Large intestine (tissue), 12 donors: ENCODE measurements at places on chromosomes 6 and 20.

DNA sequence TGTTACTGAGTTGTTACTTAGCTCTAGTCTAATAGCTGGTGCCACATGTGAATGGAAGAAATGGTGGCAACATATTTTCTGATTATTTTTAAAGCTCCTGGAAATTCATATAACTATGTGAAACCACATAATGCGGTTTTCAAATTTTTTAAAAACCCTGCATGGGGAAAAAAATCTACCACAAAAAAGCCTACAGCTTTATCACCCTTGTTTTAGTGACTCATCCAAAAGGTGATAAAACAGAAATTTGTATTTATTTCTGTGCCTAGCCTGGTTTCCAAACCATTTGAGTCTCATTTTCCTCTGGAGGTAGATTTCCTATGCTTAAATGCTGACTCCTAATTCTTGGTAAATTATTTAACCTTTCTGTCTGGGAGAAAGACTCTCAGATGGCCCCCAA is 5.4 kb upstream of the FBXO30 start:
- no peak for DNase-seq

DNA sequence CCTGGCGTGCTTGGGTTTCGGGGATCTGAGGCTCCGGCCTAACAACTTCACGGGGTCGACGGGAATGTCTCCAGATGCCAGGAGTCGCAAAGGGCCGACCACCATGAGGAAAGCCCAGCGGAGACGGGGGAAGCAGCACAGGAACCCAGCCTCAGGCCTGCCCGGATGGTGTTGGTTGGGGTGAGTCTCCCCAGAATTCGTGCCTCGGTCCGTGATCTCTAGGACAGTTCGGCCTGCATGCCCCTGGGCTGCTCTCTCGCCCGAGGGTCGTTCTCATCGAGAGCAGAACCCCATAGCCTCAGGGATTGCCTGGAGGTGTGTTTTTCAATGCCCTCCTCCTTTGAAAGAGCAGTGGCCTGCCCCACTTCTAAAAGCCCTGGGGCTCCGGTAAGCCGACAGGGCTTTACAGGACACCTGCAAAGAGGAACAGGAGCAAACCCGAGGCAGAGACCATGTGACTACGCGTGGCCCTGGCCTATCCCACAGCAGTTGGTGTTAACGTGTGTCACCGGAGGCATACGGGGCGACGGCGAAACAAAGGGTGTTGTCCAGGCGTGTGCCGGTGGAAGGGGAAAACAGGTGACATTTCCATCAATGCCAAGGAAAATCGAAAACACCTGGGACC is 973.1 kb upstream of the DEFB115 start:
- no peak for DNase-seq

GRCh38 chr20:50169329-50169823 is 15.9 kb upstream of the PEDS1 start:
- no peak for DNase-seq

DNA sequence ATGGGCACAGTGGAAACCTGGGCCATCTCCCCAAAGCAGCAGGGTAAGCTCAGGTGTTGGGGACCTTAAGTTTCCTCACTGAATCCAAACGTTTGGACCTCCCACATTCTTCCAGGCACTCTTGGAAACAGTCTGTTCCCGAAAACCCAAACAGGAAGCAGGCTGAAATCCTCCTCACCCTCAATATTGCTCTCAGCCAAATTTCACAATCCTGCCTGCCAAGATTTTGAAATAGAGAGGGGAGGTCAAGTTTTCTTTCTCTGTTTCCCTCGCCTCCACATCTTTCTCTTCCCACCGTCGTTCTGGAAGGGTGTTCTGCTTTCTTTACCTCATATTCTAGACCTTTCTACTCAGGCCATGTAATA is 392.0 kb upstream of the SASH1 start:
- DNase-seq, result no peak

DNA sequence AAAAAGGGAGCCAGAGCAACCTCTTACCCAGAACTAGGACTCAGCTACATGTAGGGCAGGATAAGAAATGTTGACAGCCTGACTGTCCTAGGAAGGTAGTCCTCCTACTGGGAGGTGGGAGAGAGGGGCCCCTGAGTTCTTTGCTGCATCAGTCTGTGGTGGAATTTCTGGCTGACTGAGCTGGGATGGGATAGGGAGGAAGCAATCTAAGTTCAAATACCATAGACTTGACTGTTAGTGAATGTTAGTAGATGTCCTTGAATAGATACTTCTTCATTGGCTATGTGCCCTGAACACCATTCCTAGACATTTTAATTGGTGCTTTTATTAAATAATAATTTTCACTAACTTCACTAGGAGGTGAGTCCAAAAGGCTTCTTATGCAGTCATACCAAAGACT is 1343.6 kb upstream of the CITED2 start:
- no peak for DNase-seq

DNA sequence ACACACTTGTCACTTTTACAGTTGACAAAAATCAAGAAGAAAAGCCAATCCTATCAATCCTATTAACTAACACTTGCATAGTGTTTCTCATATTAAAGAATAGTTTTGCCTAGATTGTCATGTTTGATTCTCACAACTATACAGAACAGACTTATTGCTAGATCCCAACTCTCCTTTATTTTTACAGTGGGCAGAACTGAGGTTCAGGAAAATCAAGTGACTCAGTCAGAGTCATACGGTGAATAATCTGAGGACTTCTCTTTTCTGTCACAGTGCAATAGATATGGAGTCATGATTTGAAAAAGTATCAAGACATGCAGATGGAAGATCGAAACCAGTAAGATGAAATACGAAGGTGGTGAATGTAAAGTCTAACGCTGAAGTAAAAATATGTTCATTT is 195.1 kb upstream of the CITED2 start:
- DNase-seq, result no peak

GRCh38 chr20:56735084-56735642 is 106.1 kb downstream of the TFAP2C start:
- no peak for DNase-seq

GRCh38 chr6:110415086-110415916 is at the start of gene DDO:
Gene DDO, minus strand, starts transcription at chr6:110415575. Its CDS starts 2,113 bp downstream, at chr6:110413462.
- peak; percentile 62 for DNase-seq

- DNase-seq, result peak; percentile 42
These were observed 113.8 kb downstream of the PRND start for GRCh38 chr20:4835244-4836177.

DNA sequence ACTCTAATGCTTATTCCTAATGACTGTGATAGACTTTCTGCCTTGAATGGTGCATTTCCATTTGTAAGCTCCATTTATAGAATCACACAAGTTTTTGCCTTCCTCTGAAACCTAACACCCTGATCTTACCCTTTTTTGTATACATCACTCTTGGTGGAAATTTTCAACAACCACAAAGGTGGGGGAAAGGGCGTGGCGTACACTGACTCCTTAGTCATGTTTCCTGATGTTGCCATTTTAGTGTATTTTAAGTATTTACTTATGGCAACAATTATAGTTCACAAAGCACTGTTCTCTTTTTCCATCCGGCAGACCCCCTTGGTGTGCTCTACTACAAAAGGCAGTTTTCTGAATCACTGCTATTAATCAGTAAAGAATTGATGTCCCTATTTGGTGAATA is 92.0 kb downstream of the ATXN1 start:
- DNase-seq, result no peak

DNA sequence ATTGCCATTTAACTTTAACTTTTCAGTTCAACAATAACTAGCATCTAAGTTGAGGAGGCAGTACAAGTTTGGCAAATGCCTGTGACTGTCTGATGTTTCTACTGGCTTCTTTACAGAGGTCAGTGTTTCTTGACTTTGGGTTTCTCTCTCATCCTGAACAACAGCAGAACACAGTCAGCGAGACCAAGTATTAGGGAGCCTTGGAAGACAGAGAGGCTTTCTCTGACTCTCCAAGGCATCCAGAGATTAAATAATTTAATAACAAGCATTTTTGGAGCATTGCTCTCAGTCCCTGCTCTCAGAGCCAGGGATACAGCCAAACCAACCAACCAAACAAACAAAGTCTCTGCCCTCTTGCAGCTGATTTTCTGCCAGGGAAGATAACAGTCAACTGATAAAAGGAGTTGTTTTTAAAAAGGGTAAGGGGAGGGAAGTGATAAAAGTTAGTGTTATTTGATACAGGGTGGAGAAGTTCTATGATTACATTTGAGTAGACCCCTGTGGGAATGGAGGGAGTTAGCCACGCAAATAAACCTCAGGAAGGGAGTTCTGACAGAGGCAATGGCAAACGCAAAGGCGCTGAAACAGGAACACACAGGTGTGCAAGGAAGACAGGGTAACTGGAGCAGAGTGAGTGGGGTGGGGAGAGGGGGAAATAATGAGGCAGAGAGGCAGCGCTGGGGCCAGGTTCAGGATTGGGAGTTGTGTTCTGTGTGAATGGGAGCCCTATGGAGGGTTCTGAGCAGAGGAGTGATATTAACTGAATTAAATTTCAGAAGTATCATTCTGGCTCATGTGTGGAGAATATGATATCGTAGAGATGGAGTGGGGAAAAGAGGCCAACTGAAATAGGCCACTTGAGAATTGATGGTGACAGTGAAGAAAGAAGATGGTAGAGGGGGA is 55.2 kb downstream of the SEL1L2 start:
- no peak for DNase-seq

DNA sequence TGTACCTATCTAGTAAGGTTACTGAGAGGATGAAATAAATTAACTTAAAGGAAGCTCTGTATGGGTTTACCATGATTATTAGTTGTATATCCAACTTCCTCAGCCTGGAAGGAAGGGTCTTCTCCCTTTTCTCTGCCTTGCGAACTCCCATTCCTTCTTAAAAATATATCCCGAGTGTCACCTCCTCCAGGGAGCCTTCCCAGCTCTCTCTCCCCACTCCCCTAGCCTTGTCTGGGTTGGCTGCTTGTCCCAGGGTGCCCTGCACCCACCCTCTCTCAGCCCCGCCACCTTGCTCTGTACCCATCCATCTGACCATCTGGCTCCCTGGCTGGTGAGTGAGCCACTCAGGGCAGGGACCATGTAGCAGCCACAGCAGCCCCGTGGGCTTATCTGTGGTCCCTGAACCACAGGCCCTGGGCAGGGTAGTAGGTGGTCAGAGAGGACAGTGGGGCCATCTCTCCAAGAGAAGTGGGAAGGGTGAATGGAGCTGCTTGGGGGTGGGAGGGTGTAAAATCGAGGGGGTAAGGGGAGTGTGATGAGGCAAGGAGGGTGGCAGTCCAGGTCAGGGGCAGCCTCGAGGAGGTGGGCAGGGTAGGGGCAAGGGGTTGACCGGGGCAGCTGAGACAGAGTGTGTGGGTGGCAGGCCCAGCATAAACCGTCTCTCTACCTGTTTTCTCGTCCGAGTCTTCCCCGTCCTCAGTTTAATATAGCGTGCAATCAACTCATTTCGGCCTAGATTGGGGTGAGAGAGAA is 12.8 kb downstream of the TEAD3 start:
- no peak for DNase-seq

GRCh38 chr20:44423480-44423879 is 52.2 kb upstream of the TTPAL start:
- DNase-seq, result no peak

DNA sequence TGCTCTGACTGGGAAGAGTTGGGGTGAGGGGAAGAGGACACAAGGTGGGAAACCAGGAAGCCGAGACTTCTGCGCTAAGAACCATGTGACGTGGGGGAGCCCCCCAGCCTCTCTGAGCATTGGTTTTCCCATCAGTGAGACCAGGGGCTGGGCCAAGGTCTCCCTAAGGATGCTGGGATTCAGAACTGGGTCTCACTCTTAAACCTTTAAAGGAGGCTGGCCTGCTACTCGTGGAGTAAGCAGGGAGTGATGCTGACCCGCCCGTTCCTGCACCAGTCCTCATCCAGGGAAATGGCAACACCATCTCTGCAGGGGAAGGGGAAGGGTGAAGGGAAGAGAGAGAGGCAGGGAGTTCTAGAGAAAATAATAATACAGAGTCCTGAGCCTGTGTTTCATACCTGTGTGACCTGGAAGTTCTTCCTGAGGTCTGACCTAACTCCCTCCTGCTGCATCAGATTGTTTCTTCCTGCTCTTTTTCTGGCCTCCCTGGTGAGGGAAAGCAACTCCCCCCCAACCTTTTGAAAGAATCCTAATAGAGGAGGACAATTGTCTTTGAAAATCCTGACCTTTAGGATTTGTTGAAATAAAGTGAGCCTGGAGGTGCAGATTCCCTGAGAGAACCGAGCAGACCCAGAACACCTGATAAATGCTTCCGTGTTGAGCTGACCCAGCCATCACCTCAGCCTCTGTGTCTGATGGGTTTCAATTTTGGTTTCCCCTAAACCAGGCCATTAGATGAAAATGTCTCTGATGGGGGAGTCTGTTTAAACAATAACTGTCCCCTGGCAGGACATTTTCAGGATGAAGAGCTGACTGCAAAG is 3.0 kb upstream of the GRM4 start:
- no peak for DNase-seq

GRCh38 chr6:46305833-46306232 is 135.1 kb upstream of the ENPP5 start:
- no peak for DNase-seq

- DNase-seq, result no peak
These were observed 233.9 kb downstream of the RFPL4B start for GRCh38 chr6:112581015-112581414.

GRCh38 chr20:46875059-46875458 is 19.6 kb upstream of the EYA2 start:
- DNase-seq, result no peak

- DNase-seq, result peak; percentile 54
These were observed 144.6 kb downstream of the SOBP start for GRCh38 chr6:107634324-107635056.

- DNase-seq, result no peak
These were observed 7.2 kb downstream of the KDM1B start for GRCh38 chr6:18162401-18162800.

GRCh38 chr6:119608994-119609393 is 259.4 kb upstream of the MAN1A1 start:
- DNase-seq, result no peak

- DNase-seq, result no peak
These were observed 25.1 kb downstream of the LOC128125822 start for GRCh38 chr6:63597141-63598048.

DNA sequence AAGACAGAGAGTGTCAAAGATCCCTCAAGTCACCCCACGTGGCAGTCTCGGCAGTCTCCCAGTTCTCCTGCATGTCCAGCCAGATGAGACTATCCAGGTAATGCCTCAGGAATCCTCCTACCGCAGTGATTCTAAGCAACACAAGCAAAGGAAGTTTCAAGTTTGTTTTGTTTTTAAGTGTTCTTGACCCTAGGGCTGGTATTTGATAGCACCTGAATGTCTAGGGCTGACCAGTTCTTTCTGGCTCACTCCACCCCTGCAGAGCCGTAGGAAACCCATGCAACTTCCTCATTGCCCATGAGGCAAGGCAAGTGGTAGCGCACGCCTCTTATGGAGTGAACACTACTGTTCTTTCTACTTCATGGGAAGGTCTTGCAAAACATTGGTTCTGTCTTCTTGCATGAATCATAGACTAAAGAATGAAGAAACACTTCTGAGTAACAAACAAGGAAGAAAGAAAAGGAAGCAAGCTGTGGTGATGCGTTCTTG is 24.8 kb upstream of the FOXQ1 start:
- no peak for DNase-seq
